ENCODE measurements at places on chromosomes 11 and 22.

DNA sequence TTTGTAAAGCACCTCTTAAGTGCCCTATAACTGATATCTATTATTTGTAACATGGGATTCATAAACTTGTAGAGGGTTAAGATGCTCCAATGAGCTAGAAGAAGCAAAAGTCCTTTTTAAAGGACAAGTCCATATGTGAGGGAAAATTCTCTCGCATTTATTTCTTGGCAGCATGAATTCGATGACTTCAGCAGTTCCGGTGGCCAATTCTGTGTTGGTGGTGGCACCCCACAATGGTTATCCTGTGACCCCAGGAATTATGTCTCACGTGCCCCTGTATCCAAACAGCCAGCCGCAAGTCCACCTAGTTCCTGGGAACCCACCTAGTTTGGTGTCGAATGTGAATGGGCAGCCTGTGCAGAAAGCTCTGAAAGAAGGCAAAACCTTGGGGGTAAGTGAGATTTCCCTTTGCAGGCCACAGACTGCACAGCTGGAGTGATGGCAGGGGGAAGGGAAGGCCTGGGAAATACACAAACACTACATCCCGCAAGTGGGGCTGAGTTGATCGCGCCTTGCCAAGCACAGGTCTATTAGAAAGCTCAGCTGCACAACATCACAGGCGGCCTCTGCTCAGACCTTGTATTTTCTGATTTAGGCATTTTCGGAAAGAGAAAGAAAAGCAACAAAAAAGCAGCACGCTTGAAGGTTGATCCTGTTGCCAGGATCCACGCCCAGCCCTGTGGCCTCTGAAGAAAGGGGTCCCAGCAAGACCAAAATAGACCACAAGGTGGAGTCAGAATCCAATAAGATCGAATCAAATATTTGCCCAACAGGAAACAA is 1.5 kb downstream of the MS4A8 start:
- peak; percentile 19 for DNase-seq

GRCh38 chr11:72668629-72669347 is 5.4 kb downstream of the PDE2A start:
- DNase-seq: peak; percentile 79

DNA sequence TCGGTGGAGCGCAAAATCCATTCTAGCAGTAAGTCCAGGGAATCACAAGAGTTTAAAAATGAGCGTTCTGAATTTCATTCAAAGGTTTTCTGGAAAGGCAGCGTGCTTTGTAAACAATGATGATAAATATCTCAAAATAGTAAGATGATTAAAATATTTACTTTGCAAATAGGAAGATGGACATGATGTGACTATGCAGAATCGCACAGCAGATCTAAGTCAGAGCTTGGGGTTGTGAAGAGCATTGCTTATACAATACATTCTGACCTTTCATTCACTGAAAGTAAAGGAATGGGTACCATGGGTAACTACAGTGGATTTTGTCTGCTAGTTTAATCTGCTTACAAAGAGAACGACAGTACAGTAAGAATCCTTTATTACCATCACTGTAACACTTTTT is 77.5 kb downstream of the PPP6R3 start:
- no peak for DNase-seq

GRCh38 chr11:131762346-131763110 is 392.1 kb downstream of the NTM start:
- DNase-seq: no peak

GRCh38 chr11:114135737-114136151 is 76.2 kb downstream of the ZBTB16 start:
- no peak for DNase-seq

DNA sequence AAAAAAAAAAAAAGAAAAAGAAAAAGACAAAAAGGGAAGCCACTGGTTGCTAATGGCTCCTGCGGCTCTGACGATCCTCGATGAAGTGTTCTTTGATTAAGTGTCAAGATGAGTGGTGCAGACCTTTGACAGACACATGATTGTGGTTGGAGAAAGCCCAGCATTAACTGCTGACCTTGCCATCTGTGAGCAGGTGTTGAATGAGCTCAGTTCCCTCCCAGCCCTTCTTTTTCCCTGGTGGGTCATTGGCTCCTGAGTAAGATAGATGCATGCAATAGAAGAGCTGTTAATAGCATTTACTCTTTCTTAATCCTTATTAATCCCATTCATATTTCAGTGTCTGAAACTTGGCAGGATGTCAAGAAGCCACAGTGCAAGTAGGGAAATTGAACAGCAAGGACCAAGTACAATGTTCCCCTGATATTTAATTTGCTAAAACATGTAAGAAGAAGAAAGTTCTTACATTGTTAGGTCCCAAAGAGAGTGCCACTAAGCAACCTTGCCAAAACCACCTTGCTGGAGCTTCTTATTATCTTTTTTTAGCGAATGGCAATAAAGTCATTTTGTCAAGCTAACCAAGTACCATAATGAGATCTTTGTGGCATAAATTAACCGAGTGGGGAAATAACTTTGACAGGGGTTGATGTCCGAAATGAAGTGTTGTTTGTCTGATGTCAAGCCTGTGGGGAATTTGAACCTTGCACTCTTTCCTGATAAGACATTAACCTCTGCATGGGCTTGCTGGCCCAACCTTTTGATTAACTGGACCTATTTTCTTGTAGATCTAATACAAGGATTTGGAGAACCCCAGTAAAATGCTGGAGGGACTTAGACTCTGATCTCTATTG is 113.7 kb downstream of the PTPRJ start:
- DNase-seq: no peak
